ENCODE measurements at places on chromosomes 3 and 15. TPM values are rescaled to one million over a fixed set of nuclear protein-coding genes. Genes with fewer than 3 reads are reported as not detected.
A peak's percentile ranks its signal among the peaks of the same experiment; 100 is the strongest.

DNA sequence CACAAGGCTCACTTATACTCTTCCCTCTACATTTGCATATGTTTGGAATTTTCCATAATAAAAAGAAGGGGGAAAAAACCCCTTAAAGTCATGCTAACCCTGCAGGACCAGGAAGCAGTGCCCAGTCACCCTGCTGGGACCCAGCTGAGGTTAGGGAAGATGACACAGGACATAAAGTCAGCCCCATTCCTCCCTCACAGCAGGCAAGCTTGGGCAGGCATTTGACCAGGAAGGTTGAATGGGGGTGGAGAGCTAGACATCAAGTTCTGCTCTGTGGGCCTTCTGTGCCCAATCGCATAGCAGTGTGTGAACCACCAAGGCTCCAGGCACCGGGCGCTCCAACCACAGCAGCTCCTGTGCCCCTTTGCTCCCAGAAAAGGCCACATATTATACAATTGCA, 7.1 kb upstream of the HDAC11 start:
- H3K27me3 ChIP-seq: peaks cover 21% of the 10 kb centered on the region
- H3K4me3 ChIP-seq: no peak overlapping the region
- H3K36me3 ChIP-seq: no peaks in the 10 kb centered on the region
- H3K4me1 ChIP-seq: no peaks in the 10 kb centered on the region
- no peak for DNase-seq

DNA sequence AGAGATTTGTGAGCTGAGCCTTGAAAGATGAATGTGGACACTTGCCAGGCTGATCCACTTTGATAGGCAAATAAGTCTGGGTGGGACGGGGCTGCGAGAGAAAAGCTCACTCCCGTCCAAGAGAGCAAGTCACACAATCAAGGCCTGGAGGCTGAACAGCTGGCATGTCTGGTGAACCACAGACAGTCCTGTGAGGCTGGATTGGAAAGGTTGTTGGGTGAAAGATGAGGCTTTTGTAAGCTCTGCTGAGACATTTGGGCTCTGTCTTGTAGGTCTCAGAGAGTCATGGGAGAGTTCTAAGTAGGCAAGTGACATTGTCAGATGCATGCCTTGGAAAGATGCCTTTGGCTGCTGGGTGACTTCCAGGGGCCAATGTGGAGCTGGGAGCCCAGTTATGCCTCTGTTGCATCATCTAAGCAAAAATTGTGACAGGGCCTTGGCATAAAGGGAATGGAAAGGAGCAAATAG, 38.5 kb downstream of the RPLP1 start:
- H3K4me1 ChIP-seq: no peaks in the 10 kb centered on the region
- no peaks in the 10 kb centered on the region for H3K36me3 ChIP-seq
- H3K27me3 ChIP-seq: peaks cover 28% of the 10 kb centered on the region
- DNase-seq: no peak

- H3K27me3 ChIP-seq: no peaks in the 10 kb centered on the region
- no peak for DNase-seq
- no peak overlapping the region for H3K4me3 ChIP-seq
- H3K27ac ChIP-seq: no peak overlapping the region
- H3K36me3 ChIP-seq: no peaks in the 10 kb centered on the region
Measured at GRCh38 chr3:6680119-6680806, 180.7 kb upstream of the GRM7 start.

DNA sequence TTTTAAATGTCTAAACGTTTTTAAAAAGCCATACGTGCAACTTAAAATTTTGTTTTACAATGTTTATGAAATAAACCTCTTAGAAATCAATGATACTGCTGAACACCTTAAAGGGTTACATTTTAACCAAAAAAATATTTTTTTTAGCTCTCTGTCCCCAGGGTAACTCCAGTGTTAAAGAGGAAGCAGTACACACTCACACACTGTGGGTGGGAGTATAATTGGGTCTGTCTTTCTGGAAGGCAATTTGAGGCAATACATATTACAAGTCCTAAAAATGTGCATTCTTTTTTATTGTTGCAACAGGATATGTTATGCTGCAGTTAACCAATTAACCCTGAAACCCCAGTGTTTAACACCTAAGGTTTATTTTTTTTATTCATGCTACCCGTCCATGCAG, 34.1 kb downstream of the WHAMM start:
- peak overlapping the region; percentile 89 for H3K27ac ChIP-seq
- peak overlapping the region; percentile 56 for H3K4me3 ChIP-seq
- H3K27me3 ChIP-seq: no peaks in the 10 kb centered on the region
- no peaks in the 10 kb centered on the region for H3K36me3 ChIP-seq
- peak; percentile 21 for DNase-seq

- H3K4me1 ChIP-seq: no peaks in the 10 kb centered on the region
- peaks cover 16% of the 10 kb centered on the region for H3K36me3 ChIP-seq
- no peak overlapping the region for H3K4me3 ChIP-seq
- DNase-seq: no peak
- H3K27me3 ChIP-seq: no peaks in the 10 kb centered on the region
Measured at GRCh38 chr3:182886497-182886896, 93.2 kb downstream of the ATP11B start.

DNA sequence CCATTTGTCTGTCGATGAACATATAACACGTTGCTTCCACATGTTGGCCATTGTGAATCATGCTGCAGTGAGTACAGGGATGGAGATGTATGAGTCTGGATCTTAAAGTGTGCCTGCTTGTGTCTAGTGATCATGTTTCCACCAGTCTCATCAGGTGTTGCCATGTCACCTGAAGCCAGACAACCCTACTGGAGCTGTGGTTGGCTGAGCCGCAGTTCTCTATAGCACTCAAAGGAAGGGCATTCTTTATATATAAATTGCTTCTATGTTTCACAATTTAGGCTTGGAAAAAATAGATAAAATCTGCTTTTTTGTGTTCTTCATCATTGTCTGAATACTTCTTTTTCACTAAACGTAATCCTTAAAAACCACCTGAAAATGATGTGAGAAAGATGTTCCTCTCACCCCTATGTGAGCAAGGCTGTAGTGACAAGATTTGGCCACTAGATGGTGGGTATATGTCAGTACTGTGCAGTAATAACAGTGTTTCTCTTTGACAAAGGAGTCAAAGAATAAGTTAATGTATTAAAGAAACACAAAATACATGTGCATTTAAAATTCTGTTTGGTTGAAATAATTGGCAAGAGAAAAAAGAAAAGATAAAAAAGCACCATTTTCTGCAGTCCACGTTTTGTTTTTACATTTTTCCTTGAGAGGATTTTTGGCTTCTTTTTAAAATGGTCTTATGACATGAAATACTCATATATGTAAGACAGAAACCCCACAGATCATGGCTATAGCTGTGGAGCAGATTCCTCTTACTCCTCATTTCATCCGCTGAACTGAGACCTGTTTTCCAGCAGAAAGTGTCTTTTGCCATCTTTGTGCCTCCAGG, 394.5 kb upstream of the DPPA4 start:
- no peaks in the 10 kb centered on the region for H3K27me3 ChIP-seq
- H3K4me1 ChIP-seq: no peaks in the 10 kb centered on the region
- peak; percentile 2 for DNase-seq
- no peak overlapping the region for H3K4me3 ChIP-seq
- no peaks in the 10 kb centered on the region for H3K36me3 ChIP-seq

DNA sequence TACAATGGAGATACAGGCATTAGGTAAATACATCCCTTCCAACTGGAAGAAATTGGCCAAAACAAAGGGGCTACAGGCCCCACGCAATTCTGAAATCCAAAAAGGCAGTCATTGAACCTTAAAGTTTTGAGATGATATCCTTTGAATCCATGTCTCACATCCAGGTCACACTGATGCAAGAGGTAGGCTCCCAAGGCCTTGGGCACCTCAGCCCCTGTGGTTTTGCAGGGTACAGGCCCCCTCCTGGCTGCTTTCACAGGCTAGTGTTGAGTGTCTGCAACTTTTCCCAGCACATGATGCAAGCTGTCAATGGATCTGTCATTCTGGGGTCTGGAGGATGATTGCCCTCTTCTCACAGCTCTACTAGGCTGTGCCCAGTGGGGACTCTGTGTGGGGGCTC, 766.7 kb downstream of the ZBBX start:
- H3K27me3 ChIP-seq: no peaks in the 10 kb centered on the region
- no peaks in the 10 kb centered on the region for H3K36me3 ChIP-seq
- H3K4me1 ChIP-seq: no peaks in the 10 kb centered on the region
- DNase-seq: no peak
- H3K27ac ChIP-seq: no peak overlapping the region
- H3K4me3 ChIP-seq: no peak overlapping the region

- no peaks in the 10 kb centered on the region for H3K4me1 ChIP-seq
- peaks cover 49% of the 10 kb centered on the region for H3K36me3 ChIP-seq
- H3K4me3 ChIP-seq: no peak overlapping the region
- no peak for DNase-seq
- H3K27ac ChIP-seq: no peak overlapping the region
Measured at GRCh38 chr15:101026656-101027272, 107.6 kb downstream of the LRRK1 start.

DNA sequence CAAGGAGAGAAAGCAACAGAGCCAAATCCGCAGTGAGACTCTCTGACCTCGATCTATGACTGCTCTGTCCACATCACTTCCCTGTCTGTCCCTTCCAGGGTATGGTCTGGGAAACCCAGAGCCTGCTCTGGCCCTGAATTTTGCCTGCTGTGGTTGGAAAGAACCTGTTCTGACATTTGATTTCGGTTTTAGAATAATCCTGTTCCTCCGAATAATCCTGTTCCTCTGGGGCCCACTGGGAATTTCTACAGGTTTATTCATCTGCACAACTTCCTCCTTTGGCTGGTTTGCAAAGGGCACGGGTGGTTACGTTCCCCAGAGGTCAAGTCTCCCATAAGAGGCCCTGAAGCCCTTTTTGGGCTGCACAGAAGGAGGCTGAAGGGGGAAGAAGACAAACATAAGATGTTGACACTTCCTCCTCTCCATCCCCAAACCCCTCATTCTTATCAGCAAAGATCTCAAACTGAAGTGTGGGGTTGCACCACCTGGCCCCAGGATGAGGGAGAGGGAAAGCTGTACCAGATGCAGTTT, 10.6 kb downstream of the LAMP3 start:
- no peak overlapping the region for H3K27ac ChIP-seq
- peaks cover 6% of the 10 kb centered on the region for H3K4me1 ChIP-seq
- H3K36me3 ChIP-seq: no peaks in the 10 kb centered on the region
- DNase-seq: no peak
- H3K4me3 ChIP-seq: no peak overlapping the region
- H3K27me3 ChIP-seq: peaks cover 89% of the 10 kb centered on the region

GRCh38 chr3:12947504-12948369, 106.4 kb upstream of the RPL32 start:
- no peaks in the 10 kb centered on the region for H3K36me3 ChIP-seq
- H3K27me3 ChIP-seq: no peaks in the 10 kb centered on the region
- peak overlapping the region; percentile 59 for H3K27ac ChIP-seq
- peaks cover 46% of the 10 kb centered on the region for H3K4me1 ChIP-seq
- no peak for DNase-seq

- no peak for DNase-seq
- H3K27me3 ChIP-seq: no peaks in the 10 kb centered on the region
- no peaks in the 10 kb centered on the region for H3K4me1 ChIP-seq
- H3K4me3 ChIP-seq: no peak overlapping the region
Measured at GRCh38 chr15:93460717-93461116, 371.7 kb upstream of the RGMA start.

DNA sequence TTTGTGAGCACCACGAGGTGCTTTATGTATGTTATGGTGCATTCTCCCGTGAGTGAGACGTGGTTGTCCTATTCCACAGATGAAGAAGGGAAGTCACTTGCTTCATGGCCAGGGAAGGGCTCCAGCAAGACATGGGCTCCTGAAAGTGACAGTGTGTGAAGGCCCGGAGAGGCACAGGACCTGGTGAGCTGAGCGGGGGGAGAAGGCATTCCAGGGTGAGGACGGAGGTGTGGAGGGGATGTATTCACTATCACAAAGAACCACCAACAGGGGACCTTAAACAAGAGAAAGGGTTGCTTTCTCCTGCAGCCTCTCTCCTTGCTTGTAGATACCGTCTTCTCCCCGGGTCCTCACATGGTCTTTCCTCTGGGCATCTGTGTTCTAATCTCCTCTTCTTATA, 139.1 kb downstream of the FBLN2 start:
- H3K4me3 ChIP-seq: no peak overlapping the region
- no peaks in the 10 kb centered on the region for H3K4me1 ChIP-seq

- no peaks in the 10 kb centered on the region for H3K4me1 ChIP-seq
- H3K27me3 ChIP-seq: no peaks in the 10 kb centered on the region
- no peak overlapping the region for H3K4me3 ChIP-seq
- DNase-seq: no peak
- no peak overlapping the region for H3K27ac ChIP-seq
Measured at GRCh38 chr3:171824116-171824515, 13.8 kb upstream of the PLD1 start.

DNA sequence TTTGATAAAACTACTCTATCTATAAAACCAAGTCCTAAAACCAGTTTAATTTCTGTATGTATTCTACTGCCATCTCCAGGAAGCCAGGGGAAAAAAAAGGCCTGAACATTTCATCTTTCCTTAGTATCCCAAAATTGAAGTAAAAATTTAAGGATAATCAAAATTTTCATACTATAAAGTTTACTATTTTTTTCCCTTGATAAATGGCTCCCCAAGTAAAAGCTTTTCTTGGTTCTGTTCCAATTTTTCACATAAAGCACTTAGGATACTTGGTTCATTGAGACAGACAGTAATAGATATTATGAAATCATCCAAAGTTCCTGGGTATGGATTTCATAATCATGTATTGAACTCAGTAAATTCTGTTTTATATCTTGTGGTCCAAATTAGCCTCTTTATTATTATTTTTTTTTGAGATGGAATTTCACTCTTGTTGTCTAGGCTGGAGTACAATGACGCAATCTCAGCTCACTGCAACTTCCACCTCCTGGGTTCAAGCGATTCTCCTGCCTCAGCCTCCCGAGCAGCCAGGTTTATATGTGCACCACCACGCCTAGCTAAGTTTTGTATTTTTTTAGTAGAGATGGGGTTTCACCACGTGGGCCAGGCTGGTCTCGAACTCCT, 34.5 kb downstream of the ICE2 start:
- no peaks in the 10 kb centered on the region for H3K4me1 ChIP-seq
- DNase-seq: no peak
- no peaks in the 10 kb centered on the region for H3K27me3 ChIP-seq
- no peak overlapping the region for H3K4me3 ChIP-seq
- H3K27ac ChIP-seq: no peak overlapping the region
- peaks cover 9% of the 10 kb centered on the region for H3K36me3 ChIP-seq

DNA sequence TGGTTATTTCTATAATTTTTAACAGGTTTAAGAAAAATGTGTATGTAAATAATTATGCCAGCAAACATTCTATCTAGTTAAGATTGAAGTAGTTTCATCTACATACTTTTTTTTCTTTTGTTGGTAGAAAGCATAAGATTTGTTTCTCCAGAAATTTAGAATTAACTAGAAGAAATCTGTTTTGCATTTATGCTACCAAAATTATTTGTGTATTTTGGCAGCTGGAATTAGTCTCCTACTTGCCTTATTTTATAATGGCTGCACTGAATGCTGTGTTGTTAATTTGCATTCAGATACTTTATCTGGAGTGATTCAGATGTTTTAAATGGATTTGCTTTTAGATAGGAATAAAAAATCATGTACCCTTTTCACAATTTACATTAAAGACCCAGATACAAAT, 100.2 kb upstream of the NAALADL2 start:
- no peaks in the 10 kb centered on the region for H3K36me3 ChIP-seq
- no peak overlapping the region for H3K27ac ChIP-seq
- no peaks in the 10 kb centered on the region for H3K4me1 ChIP-seq
- H3K27me3 ChIP-seq: no peaks in the 10 kb centered on the region
- DNase-seq: no peak
- H3K4me3 ChIP-seq: no peak overlapping the region

The BMF gene
- polyA plus RNA-seq: 4.6 TPM

The THAP10 gene
- polyA plus RNA-seq: not detected

The LSMEM2 gene
- not detected for polyA plus RNA-seq

The PLA2G4D gene
- not detected for polyA plus RNA-seq

The SLC2A2 gene
- polyA plus RNA-seq: not detected

The PPARG gene
- polyA plus RNA-seq: not detected

The B3GNT5 gene
- 0.17 TPM for polyA plus RNA-seq
